ENCODE measurements at places on chromosomes 12 and 14. TPM values are rescaled to one million over a fixed set of nuclear protein-coding genes. Genes with fewer than 3 reads are reported as not detected.

Gene TEAD4
- 24.7 TPM for total RNA-seq

Gene KRT71
- total RNA-seq = not detected

Gene ZNF385A
- 2.2 TPM for total RNA-seq

Gene TBC1D30
- 19.6 TPM for total RNA-seq

Gene TAS2R7
- not detected for total RNA-seq

Gene RNASE3
- not detected for total RNA-seq

Gene ETFBKMT
- 3.2 TPM for total RNA-seq

Gene LRRC23
- total RNA-seq = 5.8 TPM

Gene COPZ1
- 111 TPM for total RNA-seq

Gene FOXG1
- total RNA-seq = not detected

Gene SMOC1
- 3.1 TPM for total RNA-seq

Gene MMP19
- total RNA-seq = 0.68 TPM

Gene TC2N
- 16.8 TPM for total RNA-seq

Gene SPX
- 0.05 TPM for total RNA-seq

Gene ERP27
- not detected for total RNA-seq

Gene DNAH10
- total RNA-seq = under 0.01 TPM

Gene SMCO3
- 1.2 TPM for total RNA-seq

Gene ALKBH2
- total RNA-seq = 8.0 TPM

Gene GPR137C
- 2.2 TPM for total RNA-seq

Gene DEPDC4
- 0.17 TPM for total RNA-seq

Gene SAMD15
- total RNA-seq = 0.88 TPM

Gene COPS7A
- 31.7 TPM for total RNA-seq

Gene UBR7
- total RNA-seq = 35.6 TPM

Gene CRIP2
- total RNA-seq = 265 TPM

Gene MANSC4
- total RNA-seq = not detected

Gene TMPRSS12
- total RNA-seq = not detected

Gene EEA1
- total RNA-seq = 49.5 TPM

Gene MYF5
- total RNA-seq = not detected

Gene DAO
- total RNA-seq = not detected

Gene AKAP5
- 0.68 TPM for total RNA-seq

Gene FAM186B
- 0.34 TPM for total RNA-seq

Gene NTN4
- 711 TPM for total RNA-seq

Gene MAP1LC3B2
- 0.19 TPM for total RNA-seq

Gene HOXC10
- total RNA-seq = 0.28 TPM

Gene SLCO1C1
- not detected for total RNA-seq

Gene GPRC5D
- total RNA-seq = not detected

Gene HOXC9
- total RNA-seq = 0.68 TPM

Gene GLS2
- total RNA-seq = 0.51 TPM

Gene UBE3B
- total RNA-seq = 54.1 TPM

Gene KLRC3
- total RNA-seq = not detected

Gene TAS2R9
- total RNA-seq = not detected

Gene CMA1
- total RNA-seq = not detected

Gene TAS2R14
- 2.0 TPM for total RNA-seq

Gene MYL2
- 0.34 TPM for total RNA-seq

Gene PLD4
- 0.05 TPM for total RNA-seq

Gene NOVA1
- total RNA-seq = 0.05 TPM

Gene ADSS1
- total RNA-seq = 0.98 TPM

Gene CNTN1
- total RNA-seq = 0.17 TPM

Gene CLEC1B
- total RNA-seq = not detected

Gene RAB15
- total RNA-seq = 9.5 TPM

Gene ACSM4
- total RNA-seq = not detected

Gene KRT83
- not detected for total RNA-seq

Gene TSPAN8
- total RNA-seq = not detected

Gene ADCY4
- 138 TPM for total RNA-seq

Gene SLC6A15
- total RNA-seq = 0.51 TPM

Gene SYT1
- total RNA-seq = 9.7 TPM

Measured in dermis blood vessel endothelial cell (primary cell).